Stimulated activated CD4-positive, alpha-beta T cell treated with anti-CD3 and anti-CD28 coated beads, Interleukin-4, amount 100 ng/mL, for 4 hours (primary cell): ENCODE measurements at places on chromosomes 12 and 14.

- DNase-seq: no peak
Observed at GRCh38 chr12:100718187-100718586, 76.4 kb upstream of the ANO4 start.

DNA sequence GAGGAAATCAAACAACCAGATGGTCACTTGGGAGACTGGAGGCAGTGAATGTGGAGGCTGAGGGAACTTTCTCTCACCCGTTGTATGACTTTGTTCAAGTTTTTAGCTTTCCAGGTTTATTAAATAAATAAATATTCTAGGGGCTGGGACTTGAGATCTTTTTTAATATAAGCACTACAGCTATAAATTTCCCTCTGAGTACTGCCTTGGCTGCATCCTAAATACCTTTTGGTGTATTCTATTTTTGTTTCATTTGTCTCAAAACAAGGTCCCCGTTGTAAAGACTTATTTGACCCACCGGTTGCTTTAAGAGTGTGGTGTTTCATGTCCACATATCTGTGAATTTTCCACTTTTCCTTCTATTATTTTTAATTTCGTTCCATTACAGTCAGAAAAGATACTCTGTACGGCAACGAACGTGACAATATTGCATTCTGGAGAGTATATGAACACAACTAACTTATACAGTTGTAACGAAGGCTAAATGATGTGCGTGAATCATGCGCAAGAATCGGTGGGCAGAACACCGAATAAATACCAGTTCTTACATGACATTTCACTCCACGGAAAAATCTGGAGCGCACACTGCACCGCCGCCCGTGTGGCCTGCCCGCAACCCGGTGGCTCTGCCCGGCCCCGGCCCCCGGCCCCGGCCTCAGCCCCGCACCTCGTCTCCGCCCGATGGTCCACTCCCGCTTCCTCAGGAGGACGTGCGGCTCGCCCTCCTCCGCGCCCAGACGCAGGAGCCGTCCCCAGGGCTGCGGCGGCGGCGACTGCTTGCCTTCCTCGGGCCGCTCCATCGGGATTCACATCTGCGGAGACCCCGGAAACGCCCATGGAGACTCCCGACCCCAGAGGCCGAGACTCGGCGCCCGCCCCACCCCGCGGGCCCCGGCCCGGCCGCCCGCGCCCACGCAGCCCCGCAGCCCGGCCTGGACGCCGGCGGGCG lies 602 bp downstream of the CHFR start:
- no peak for DNase-seq

GRCh38 chr14:98984719-98985041 lies 287.3 kb downstream of the BCL11B start:
- DNase-seq: peak; percentile 67

DNA sequence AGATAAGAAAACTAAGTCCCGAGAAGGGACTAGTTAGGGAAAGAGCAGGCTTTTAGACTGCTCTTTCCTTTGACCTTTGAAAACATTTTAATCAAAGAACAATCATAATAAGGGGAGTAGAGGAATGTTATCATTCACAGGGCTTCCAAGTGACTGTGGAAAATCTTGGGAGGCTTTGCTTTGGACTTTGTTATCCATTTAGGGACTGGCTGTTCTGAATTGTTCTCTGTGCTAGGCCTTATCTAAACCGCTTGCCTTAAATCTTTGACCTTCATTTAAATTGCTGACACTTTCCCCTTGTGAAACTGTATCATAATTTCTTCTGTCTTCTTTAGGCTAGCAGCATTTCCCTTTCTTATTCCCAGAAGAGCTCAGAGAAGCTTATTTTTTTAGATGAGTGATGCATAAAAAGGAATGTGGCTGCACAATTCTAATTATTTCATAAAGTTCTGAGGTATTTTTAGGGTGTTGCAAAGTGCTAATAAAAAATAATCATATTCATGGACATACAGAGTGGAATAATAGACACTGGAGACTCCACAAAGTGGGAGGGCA lies 9.5 kb upstream of the CALM1 start:
- DNase-seq: no peak

GRCh38 chr12:49388682-49389386 lies 21.6 kb downstream of the SPATS2 start:
- DNase-seq: peak; percentile 58

GRCh38 chr14:73744175-73744867 lies 30.1 kb upstream of the PNMA1 start:
- DNase-seq: no peak

- no peak for DNase-seq
Observed at GRCh38 chr12:130987151-130987931, 33.6 kb downstream of the ADGRD1 start.

DNA sequence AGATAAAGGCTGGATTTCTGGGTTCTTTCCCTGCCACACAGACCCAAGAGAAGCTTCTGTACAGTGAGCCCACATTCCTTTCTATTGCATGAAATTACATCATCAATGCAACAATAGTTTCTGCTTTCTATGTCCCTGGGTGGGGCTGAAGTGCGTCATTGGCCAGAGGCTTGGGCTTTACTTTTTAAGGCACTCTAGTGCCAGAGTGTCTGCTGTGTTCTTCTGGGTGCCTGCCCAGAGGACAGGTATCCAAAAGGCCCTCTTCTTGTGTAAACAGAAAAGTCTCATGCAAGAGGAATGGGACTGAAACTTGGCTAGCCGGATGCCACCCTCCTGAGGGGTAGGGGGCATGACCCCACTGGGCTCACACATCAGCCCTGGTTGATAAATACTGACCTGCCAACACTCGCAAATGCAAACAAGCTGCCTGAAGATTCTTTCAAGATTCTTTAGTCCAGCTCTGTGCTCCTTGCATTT lies 5.9 kb downstream of the KRT86 start:
- DNase-seq: no peak

GRCh38 chr14:28777471-28778137 lies 11.0 kb downstream of the FOXG1 start:
- no peak for DNase-seq

- DNase-seq: no peak
Observed at GRCh38 chr14:103734081-103734888, 18.7 kb downstream of the ZFYVE21 start.

DNA sequence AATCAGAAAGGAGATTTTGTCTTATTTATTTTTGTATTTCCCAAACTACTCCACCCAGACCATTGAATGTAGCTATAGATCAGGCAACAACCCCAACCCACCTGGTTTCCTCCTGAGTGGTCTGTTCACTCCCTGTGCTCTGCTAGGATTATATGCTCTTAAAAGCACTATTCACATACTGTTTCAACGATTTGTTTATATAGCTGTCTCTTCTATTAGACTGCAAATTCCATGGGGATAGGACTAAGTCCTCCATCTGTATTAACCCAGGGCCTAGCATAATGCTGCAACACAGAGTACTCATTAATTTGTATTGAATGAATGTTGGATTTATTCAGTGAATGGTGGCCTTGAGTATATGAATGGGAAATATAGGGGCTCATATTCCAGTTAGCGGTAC lies 307.6 kb downstream of the RAD51B start:
- no peak for DNase-seq

DNA sequence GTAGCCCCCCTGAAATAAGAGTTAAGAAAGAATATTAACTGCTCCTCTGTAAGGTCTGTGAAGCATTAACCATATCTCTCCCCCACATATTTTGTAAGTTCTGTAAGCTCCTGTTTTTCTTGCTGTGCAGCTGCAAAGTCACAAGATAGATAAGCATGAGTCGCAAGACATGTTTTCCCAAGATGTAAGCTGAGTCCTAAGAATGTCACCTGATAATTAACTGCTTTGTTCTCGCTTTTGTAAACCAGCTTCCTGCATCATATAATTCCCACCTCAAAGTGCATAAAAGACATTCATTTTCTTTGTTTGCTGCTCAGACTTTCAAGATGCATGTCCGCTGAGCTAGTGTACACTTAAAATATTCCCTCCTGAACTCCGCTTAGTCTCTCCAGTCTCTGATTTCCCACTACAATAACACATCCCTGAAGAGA lies 27.0 kb upstream of the PHC1 start:
- no peak for DNase-seq

GRCh38 chr14:21025371-21026273 lies 761 bp upstream of the NDRG2 start:
- DNase-seq: no peak

GRCh38 chr14:79564371-79564770 lies 646.9 kb downstream of the DIO2 start:
- no peak for DNase-seq
